ENCODE measurements at places on chromosomes 11 and 22.

DNA sequence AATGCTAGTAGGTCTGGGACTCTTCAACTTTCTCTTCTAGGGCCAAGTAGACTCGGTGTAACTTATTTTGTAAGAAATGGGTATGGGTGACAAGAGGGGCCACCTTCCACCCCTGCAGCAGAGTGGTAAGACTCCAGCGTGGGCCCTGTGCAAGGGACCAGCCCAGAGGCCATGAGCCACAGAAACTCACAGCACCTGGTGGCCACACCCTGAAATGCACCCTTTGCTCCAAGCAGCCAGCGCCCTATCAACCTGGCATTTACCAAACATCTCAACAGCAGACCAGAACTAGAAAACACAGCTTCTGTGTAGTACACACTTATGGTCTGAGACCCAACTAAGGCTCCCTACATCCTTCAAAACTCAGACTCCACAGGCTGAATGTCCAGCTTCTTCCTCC, 5.7 kb downstream of the CDCA5 start:
- DNase-seq: no peak

GRCh38 chr11:44886790-44887140, 63.9 kb downstream of the TP53I11 start:
- peak; percentile 26 for DNase-seq

GRCh38 chr22:39205344-39206021, 39.3 kb downstream of the PDGFB start:
- peak; percentile 45 for DNase-seq

GRCh38 chr11:615504-616319, at the start of gene IRF7:
Gene IRF7 (minus strand): TSS chr11:615950. CDS start chr11:615364, 586 bp downstream.
- DNase-seq: peak; percentile 65

- no peak for DNase-seq
These were observed 139.7 kb downstream of the BRD1 start for GRCh38 chr22:49687786-49688515.

DNA sequence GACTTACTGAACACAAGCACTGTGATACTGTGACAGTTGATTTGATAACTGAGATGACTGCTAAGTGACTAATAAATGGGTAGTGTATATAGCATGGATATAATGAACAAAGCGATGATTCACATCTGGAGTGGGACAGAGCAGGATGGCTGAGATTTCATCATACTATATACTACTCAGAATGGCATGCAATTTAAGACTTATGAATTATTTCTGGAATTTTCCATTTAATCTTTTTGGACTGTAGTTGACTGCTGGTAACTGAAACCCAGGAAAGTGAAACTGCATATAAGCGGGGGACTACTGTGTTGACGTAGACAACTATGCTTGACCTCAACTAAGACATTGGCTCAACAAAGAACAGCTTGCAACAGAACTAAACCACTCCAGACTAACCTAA, 20.0 kb upstream of the NUCB2 start:
- DNase-seq: peak; percentile 95

DNA sequence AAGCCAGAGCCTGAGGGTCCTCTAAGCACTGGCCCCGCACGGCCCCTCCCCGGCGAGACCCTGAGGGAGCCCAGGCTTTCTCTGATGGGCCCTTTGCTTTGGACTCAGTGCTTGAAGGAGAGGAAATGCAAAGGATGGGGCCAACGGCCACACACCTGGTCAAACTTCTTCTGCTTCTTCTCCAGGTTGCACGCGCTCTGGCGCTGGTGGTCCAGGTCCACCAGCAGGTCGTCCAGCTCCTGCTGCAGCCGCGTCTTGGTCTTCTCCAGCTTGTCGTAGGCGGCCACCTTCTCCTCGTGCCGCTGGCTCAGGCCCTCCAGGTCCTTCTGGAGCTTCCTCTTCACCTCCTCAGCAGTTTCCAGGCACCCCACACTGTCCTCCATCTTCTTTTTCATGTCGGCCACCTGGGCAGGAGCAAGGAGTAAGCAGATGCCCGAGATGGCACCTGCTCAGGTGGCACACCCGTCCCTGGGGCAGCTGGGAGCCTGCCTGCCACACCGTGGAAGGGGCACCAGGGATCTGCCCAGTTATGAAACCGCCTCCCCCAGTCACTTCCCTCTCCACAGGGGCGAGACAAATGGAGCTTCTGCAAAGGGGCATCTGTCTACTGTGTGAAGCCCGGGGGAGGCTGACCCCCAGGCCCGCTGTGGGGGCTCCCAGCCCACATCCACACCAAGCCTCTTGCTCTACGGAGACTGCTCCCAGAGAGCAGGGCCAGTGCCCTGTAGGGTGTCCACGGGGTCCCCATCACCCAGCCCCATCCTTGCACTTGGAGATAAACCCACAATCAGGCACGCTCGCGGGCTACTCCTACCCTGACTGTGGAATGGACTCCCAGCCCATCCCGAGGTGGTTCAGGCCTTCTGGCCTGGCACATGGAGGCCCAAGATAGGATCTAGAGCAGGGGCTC, 39.2 kb downstream of the APOL1 start:
- no peak for DNase-seq

DNA sequence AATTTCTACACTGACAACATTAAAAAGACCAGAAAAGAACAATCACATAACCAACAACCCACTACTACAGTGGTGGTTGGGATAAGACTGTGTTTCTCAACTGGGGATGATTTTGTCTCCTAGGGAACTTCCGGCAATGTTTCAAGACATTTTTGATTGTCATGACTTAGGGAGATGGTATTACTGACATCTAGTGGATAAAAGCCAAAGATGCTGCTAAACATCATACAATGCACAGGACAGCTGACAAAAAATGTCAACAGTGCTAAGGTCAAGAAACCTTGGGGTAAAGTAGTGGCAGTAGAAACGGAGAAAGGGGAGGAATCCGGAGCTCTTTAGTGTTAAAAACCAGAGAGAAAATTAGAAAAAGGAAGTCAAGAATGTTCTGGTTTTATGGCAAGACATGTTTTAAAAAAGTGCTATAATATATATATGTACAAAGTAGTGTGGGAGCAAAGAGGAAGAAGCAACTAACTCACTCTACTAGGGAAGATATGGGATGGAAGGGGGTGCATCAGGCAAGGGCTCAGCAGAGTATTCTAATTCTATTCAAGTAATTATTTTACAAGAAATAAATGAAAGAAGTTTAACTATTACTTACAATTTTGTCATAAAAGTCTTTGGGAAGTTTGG, 37.2 kb downstream of the CKAP5 start:
- DNase-seq: peak; percentile 19

DNA sequence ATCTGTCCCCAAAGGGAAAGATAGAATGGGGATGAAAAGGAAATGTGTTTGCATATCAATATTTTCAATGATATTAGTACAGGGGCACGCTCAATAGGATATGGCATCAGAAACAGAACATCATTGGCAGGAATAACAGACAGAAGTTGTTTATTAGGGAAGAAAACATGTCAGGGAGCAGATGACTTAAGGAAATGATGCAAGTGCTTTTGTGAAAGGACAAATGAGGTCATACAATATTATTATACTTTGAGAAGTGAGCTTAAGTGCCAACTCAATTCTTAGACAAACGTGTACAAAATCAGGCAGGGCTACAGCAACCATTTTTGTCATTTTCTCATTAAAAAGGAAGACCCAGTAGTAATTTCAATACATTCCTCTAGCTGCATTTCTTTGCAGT, 388.4 kb downstream of the SOX6 start:
- no peak for DNase-seq

DNA sequence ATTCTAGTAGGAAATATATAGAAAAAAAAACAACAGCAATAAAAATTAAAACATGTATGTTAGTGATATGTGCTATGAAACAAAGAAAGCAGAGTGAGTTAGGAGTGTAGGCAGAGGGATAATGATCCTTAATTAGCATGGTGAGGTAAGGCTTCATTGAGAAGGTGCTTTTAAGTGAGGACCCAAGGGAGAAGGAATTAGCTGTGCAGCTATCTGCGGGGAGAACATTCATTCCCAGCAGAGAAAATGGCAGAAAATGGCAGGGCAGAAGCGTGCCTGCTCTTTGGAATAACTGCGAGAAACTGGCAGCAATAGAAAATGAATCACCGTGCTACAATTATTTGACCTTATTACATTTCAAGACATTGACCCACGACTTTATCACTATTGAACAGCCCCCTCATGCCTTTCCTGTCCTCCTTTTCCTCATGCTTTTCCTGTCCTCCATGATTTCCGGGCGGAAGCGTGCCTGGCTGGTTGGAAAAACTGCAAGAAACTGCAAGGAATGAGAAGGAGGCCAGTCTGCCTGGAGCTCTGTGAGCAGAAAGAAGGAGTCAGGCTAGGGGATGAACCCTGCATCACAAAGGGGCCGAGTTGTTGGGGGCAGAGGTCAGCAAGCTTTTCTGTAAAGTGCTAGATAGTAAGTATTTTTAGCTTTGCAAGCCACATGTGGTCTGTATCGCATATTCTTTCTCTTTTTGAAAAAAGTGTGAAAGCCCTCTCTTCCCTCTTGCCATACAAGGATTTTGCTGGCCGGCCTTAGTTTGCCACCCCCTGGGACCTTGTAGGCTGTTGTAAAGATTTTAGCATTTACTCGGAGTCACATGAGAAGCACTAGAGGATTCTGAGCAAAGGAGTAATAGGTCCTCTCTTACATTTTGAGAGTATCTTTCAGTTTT, 37.1 kb upstream of the SWAP70 start:
- DNase-seq: no peak

DNA sequence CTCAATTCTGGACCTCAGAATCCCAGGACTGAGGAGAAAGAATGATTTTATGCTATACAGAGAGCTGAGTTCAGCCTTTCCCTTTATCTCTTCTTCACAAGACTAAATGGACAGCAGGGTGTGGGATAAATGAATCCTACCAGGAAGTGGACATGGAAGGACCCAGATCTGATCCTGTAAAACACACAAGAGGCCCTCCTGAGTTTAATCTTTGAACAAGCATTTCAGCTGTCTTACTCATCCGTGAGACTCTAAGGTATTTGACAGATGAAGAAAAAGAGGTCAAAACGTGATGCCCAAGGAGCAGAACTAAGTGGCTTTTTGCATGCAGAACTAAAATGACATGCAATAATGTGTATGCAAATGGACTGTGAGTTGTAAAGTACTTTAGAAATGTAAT, 511.3 kb downstream of the DLG2 start:
- no peak for DNase-seq

GRCh38 chr11:57513911-57514537, 1.5 kb downstream of the SLC43A1 start:
- DNase-seq: no peak

- DNase-seq: no peak
These were observed 20.6 kb upstream of the MUC5B start for GRCh38 chr11:1202154-1202775.

DNA sequence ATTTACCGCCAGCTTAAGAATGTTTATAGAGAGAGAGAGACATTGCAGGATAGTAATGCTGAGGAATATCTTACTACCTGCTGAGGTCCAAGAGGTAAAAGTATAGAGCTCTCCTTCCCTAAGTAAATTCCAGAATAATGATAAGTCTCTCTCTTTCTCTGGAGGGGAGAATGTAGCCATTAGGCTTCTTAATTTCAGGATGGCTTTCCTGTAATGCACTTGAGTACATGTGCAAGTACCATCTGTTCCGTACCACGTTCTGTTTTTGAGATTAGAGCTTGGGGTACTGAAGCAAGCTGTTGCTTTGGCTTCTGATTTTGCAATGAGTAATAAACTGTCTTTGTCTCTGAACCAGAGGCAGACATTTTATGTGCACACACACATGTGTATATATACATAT, 1314.0 kb downstream of the JRKL start:
- DNase-seq: no peak

- DNase-seq: no peak
These were observed 4.1 kb upstream of the ELFN2 start for GRCh38 chr22:37431366-37431765.

GRCh38 chr11:117843666-117844484, 19.3 kb upstream of the FXYD2 start:
- peak; percentile 16 for DNase-seq

DNA sequence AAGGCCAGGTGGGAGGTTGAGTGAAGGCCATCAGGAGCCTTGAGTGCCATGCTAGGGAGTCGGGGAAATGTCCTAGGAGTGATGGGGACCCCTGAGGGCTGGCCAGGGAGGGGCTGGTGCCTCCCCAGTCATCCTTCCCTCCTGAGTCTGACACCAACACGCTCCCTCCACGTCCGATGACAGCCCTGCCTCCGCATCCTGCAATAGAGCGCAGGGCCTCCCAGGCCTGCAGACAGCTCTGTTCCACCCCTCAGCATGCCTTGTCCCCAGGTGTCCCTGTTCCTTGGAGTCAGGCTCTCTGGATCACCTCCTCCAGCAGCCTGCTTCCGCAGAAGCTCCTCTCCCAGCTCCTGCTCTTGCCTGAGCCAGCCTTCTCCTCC, 3.1 kb downstream of the RAC2 start:
- DNase-seq: no peak

DNA sequence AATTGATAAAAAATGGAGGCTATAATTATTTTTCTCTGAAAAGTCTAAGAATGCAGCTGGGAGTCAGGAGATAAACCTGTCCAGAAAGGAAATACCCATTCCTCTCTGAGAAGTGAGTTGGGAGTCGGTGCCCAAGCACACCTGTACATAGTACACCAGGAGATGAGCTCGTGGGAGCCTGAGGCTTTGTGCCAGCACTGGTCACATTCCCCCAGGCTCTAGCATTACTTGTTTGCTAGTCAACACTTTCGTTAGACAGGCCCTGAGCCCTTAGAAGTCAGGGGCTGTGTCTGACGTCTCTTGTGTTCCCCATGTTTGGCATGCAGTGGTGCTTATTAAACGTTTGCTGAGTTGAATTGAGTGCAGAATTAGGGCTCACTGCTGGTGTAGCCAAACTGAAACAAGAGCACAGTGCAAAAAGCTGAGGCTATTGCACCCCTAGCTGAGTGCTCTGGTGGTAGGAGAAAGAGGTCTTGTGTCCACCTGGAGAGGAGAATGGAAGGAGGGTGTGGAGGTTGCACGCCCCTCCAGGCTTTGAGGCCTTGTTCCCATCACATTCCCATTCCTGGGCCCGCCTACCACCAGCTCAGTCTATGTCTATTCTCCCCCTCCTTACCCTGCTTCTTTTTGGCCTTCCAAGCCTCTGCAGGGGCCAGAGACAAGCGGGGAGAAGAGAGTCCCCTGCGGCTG, 6.8 kb downstream of the ROBO4 start:
- DNase-seq: no peak

- no peak for DNase-seq
These were observed 39.9 kb downstream of the MS4A2 start for GRCh38 chr11:60128376-60128775.

GRCh38 chr22:50190182-50190940, 4.6 kb downstream of the TRABD start:
- DNase-seq: no peak

GRCh38 chr11:4184163-4184916, 89.7 kb downstream of the RRM1 start:
- DNase-seq: no peak
